Mesothelial cell of epicardium (in vitro differentiated cells): ENCODE measurements at places on chromosomes 1 and 21.

- no peak for DNase-seq
Measured at GRCh38 chr1:226148121-226148648, 38.4 kb downstream of the ACBD3 start.

DNA sequence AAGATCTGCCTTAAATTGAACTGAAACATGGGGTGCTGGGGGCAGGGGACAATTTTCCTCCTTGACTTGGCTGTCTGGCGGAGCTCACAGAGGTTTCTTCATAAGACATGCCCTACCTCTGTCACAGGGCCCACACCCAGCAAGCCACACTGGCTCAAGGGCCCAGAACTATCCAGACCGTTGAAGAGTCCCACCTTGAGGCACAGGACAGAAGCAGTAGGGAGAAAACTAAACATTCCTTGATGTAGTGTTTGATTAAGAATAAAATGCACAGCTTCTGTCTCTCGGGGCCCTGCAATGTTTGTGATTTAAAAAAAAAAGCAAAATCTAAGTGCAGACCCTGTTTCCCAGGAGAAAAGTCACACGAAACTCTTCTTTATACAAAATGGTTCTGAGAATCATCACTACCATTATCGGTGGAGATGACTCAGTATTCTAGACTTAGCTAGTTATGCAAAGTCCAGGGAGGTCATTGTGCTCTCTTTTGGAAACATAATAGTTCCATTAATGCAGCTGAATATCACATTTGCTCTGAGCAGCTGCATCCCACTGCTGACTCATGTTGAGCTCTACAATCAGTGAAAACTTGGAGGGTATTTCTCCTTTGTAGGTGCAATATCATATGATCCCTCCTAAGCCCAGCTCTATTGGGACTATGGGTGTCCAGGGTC, 53.6 kb upstream of the DIRAS3 start:
- no peak for DNase-seq

GRCh38 chr1:189658381-189658780, 819.3 kb downstream of the BRINP3 start:
- no peak for DNase-seq

DNA sequence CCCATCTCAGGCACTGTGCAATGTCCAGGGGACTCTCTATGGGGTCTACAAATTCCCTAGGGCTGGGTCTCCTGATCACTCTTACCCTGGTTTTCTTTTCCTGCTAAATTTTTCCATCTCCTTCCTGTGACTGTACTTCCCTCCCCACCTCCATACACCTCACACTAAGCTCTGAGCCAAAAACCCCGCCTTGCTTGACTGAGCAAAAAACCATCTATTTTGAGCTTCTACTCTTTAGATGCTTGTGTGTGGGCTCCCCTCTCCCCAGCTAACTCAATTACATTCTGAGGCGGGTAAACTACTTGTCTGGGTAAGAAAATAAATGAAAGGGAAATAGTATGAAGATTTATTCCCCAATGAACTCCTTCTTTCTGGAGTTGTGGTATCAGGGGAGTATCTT, 187.9 kb downstream of the PTPRU start:
- DNase-seq = no peak

DNA sequence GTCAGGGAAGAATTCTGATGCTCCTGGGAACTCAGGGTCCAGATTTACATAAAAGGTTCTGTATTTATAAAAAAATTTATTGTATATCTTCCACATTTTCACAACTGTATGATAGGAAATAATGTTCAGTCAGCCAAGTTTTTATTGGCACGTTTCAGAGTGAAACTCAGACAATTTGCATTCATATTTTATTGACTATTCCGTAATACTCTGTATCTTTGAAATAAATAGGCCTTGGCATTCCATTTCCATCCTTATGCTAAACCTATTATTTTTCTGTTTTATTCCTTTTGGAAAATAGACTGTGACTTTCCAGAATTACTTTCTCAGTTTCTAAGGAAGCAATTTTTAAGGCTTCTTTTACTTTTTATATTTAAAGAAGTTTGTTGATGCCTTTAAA, 329.0 kb downstream of the OLFM3 start:
- no peak for DNase-seq

DNA sequence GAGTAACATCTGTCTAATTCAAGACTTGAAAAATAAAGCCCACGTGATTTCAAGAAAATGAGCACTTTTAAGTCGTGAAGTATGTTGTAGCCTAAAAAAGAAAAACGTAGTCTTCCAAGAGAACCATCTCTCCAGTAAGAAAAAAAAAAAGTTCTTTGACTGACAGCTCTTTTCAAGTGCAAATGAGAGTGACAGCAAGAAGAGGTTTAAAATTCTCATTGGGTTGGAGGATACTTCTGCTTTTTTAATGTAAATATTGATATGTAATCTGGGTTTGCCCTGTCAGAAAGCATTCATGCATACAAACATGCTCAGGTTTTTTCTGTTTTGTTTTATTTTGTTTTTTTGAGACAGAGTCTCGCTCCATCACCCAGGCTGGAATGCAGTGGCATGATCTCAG, 32.3 kb upstream of the PRDM2 start:
- no peak for DNase-seq

DNA sequence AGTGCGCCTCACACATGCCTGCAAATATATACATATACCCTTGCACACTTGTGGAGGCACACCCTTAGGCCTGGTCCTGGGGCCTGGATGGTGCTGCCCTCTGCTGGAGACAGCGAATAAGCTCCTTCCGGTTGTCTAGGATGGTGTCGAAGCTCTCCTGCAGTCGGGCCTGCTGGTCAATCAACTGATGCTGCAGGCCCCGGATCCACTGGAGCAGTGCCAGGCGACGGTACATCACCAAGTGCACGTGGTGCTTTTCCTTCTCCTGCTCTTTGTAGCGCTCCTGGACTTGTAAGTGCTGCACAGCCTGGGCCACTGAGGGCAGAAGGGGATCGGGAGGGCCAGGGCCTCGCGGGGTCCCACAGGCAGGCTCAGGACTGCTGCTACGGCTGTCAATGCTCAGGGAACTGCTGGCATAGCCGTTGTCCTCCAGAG, 3.1 kb downstream of the C1orf216 start:
- peak; percentile 74 for DNase-seq

DNA sequence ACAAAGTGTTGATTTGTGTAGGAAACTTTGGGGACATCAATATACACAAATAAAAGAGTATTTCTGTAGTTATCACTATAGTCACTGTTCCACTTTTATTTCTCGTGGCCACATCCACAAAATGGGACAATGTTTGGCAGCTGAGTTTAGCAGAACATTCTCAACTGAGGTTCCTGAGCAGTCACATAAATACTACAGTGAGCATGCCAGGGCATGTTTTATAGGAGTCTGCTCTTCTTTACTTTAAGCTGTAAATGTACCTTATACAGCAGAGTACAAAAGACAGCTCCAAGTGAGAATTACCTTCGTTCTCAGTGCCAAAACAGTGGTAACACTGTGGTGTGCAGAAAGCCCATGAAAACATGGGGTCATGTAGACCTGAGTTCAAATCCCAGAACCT, 5.0 kb downstream of the BTG3 start:
- DNase-seq = no peak

DNA sequence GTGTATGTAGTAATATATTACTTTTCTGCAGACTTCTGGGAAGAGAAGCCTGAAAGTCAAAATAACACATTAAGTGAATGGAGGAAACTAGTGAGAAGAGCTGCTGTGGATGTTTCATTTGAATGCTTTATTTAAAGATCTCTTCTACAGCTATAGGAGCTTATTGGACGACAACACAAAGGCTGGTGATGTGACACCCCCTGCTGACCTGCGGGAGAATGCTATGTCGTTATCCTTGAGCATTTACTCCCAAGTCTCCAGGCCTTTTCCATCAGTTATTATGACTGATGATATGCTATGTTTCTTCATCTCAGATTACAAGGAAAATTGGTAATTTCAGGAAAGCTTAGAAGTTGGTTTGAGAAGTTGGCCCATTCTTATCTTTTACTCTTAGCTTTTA, 22.3 kb upstream of the PLA2G4A start:
- DNase-seq = no peak

GRCh38 chr1:12376236-12377045, 146.6 kb downstream of the VPS13D start:
- no peak for DNase-seq
